ENCODE measurements at places on chromosomes 12 and 14.
A peak's percentile ranks its signal among the peaks of the same experiment; 100 is the strongest.

GRCh38 chr12:1046727-1047126 lies 55.7 kb downstream of the ERC1 start:
- no peak for DNase-seq

DNA sequence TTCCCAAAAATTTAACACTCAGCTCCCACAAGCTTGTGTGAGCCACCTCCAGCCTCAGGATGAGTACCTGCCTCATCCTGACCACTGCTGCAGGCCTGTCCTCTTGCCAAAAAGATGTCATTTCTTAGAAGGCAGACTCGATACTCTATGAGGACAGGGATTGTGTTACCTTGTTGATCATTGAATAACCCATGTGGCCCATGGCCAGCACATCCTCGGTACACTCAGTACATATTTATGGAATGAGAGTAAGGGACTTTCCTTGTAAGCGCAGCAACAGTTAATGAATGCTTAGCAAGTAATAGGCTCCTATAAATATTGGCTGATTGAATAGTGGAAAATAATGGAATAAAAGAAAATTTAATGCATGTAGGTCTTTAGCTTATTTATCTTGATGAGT lies 15.3 kb upstream of the DGLUCY start:
- peak; percentile 63 for DNase-seq

GRCh38 chr12:84929501-84929900 lies 16.9 kb upstream of the SLC6A15 start:
- DNase-seq = no peak

GRCh38 chr14:70601162-70601561 lies 707 bp upstream of the MED6 start:
- peak; percentile 51 for DNase-seq

DNA sequence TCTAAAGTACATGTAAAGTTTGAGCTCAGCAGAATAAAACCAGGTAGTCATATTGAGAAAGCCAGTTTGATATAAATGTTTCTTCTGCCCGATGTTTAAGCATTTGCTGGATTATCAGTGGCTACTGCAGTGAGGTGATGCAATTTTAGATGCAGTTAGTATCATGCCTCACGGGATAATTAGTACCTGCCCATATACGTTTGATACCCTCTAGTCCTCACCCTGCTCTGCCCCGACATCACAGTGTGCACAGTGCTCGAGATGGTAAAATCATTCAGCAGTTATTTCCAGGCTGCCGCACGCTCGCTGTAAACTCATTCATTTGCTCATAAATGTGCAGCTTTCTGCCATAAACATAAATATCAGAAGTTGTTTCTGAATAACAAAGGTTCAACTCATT lies 152.7 kb downstream of the PELI2 start:
- no peak for DNase-seq

DNA sequence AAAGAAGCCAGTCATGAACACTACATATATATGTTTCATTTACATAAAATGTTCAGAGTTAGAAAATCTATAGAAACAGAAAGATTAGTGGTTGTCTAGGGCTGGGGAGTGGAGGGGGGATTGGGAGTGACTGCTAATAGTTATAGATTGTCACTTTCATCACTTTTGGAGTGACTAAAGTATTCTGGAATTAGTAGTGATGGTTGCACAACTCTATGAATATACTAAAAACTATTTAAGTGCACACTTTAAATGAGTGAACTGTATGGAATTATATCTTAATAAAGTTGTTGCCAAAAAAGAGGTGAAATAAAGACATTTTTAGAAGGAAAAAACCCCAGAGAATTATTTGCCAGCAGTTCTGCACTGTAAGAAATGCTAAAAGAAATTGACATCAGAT lies 9.5 kb downstream of the CATSPERB start:
- no peak for DNase-seq

- no peak for DNase-seq
These were observed 131.2 kb downstream of the PPM1H start for GRCh38 chr12:62803756-62804155.

DNA sequence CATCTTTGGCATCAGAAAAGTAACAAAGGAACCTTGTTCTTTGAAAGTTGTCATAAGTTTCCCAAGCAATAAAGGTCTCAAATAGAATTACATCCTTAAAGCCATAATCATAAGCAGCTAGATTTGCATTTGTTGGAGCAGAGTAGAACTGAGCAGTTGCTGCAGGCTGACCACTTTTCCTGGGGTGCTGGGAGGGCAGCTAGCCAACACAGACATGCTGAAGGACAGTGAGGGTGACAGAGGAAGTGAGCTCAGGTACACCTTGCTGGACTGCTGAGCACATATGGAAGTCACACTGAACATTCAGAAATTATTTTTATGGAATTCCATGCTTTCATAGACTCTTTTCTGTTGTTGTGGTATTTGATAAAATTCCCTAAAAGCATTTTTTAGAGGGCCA lies 66.2 kb downstream of the MARK3 start:
- DNase-seq = no peak

DNA sequence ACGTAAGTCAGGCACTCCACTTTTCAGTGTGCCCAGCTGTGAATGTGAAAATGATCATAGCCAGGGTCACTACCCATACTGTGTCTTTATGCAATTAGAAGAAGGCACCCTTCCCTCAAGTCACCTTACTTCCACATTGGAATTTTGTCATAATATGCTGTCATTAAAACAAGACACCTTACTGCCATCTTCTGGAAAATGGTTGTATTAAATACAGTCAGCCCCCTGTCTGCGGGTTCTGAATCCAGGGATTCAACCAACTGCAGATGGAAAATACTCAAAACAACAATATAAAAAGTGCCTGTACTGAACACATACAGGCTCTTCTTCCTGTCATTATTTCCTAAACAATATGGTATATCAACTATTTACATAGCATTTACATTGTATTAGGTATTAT lies 70.2 kb upstream of the TBX5 start:
- DNase-seq = peak; percentile 50

DNA sequence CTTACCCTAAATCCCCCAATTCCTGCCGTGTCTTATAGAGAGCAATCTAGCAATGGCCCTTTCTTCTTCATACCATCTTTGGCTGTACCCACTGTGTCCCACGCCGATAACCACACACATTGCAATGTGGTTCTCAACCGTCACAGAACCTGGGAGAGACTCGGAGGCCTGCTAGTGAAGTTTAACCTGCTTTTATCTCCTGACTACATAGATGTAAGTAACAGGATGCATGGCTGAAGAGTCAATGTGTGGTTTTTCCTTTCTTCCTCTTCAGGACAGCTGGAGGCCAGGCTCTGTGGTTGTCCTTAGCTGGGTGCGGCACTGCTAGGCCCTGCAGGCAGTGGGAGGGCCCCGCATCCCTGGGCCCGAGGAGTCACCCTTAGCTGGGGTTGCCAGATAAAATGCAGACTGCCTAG lies 51.3 kb downstream of the ZNF664 start:
- no peak for DNase-seq

DNA sequence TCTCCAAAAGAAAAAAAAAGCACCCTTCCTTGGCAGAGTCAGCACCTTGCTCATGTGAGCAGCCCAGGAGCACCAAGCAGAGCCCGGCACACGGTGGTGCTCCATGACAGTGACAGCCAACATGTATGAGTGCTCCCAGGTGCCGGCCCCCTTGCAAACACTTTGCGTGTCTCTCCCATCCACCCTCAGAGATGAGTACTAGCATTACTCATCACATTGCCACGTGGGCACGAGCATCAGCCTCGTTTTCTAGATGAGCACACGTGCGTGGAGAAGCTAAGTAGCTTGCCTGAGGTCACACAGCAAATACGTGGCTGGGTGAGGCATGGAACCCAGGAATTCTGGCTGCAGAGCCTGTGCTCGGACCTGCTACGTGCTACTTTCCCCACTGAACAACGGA lies 177.9 kb upstream of the PRMT8 start:
- DNase-seq = no peak

DNA sequence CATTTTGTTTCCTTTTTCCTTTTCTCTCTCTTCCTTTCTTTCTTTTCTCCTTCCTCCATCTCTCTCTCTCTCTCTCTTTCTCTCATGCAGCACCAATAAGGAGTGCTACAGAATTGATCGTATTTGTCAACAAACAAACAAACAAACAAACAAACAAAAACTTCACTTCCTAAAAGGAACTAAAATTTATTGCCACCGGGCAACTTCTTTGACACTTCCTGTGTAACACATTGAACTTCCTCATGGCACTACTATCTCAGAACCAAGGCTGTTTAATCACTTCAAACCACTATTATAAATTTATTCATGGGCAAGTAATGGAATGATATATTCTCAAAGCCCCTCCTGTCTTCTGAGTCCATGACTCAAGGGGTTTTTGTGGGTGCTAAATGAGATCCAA lies 51.3 kb downstream of the SERPINA3 start:
- DNase-seq = no peak

DNA sequence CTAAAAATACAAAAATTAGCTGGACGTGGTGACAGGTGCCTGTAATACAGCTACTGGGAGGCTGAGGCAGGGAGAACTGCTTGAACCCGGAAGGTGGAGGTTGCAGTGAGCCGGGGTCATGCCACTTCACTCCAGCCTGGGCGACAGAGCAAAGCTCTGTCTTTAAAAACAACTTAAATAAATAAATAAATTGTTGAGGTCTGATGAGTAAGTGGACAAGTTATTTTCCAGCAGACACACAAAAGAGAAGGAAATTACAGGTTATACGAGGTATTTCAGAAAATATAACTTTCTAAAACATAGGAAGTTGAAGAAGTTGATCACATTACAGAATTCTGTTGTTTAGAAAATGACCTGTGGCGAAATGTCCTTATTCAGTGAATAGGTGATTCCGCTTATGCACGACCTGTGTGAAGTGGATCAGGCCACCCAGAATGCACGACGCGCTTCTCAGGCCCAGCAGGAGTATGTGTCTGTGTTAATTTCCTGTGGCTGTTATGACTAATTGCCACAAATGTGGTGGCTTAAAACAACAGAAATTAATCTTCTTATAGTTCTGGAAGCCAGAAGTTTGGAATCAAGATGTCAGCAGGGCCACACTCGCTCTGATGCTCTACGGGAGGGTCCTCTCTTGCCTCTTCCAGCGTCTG lies 38.1 kb downstream of the P2RX7 start:
- no peak for DNase-seq

DNA sequence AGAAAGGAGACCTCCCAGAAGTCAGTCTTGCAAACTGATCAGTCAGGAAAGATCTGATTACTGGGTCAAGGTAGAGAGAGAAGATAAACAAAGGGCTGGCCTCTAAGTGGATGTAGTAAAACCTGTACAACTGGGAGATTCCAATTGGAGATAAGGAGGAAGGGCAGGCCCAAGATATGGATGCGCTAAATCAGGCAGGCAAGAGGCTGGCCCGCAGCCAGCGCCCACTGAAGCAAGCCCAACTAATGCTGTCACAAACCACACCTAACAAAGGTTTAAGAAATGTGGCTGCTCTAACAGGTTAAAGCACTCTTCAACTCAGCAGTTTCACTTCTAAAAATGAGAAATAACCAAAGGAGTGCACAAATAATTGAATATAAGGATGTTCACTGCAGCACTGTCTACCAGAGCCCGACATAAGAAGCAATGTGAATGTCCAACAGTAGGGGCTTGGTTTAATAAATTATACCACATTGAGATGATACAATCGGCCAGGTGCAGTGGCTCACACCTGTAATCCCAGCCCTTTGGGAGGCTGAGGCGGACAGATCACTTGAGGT lies 4.7 kb downstream of the GLTP start:
- DNase-seq = no peak

GRCh38 chr14:89826596-89826995 lies 127.9 kb downstream of the EFCAB11 start:
- no peak for DNase-seq

- peak; percentile 67 for DNase-seq
These were observed at the start of gene ITGA5 for GRCh38 chr12:54419088-54419887. Gene ITGA5 (minus strand): TSS chr12:54419266. CDS start chr12:54419198, 68 bp downstream.

DNA sequence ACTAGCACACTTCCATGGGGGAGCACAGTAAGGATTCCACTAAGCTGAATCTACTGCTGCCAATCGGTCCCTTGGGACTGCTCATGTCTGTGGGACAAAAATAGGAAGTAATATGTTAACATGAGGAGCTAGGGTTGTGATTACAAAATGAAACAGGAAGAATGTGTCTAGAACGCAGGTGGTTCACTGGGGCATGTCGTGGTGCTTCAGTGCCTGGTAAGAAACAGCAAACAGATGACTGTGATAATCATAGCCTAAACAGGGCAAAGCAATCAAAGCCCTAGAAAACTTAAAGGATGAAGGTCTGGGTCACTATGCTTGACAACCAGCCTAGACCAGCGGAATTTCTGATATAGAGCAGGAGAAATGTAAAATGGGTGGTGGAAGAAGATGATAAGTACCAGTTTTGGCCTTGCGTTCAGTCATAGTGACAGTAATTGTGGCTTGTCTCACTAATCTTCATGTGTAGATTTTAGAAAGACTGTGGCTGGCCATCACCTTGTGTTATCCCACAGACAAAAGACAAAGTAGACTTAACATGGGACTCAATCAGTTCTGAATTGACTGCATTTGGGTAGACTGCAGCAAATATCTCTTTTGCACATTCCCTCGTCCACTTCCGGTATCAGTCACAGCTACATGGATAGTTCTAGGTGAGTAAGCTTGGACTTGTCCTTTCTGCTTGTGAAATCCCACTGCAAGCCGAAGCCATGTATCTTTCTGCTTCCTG lies 51.4 kb downstream of the WASHC3 start:
- DNase-seq = no peak

DNA sequence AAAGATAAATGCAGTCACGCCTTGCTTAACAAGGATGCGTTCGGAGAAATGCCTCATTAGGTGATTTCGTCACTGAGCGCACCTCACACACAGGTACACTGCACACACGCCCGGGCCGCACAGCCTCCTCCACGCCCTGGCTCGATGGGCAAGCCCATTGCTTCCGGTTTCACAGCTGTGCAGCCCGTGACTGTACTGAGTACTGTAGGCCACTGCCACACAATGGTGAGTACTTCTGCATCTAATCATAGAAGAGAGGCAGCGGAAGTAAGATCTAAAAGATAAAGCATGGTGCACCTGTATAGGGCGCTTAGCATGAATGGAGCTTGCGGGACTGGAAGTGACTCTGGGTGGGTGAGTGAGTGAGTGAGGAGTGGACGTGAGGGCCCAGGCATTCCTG lies 4.3 kb downstream of the RIMBP2 start:
- no peak for DNase-seq

DNA sequence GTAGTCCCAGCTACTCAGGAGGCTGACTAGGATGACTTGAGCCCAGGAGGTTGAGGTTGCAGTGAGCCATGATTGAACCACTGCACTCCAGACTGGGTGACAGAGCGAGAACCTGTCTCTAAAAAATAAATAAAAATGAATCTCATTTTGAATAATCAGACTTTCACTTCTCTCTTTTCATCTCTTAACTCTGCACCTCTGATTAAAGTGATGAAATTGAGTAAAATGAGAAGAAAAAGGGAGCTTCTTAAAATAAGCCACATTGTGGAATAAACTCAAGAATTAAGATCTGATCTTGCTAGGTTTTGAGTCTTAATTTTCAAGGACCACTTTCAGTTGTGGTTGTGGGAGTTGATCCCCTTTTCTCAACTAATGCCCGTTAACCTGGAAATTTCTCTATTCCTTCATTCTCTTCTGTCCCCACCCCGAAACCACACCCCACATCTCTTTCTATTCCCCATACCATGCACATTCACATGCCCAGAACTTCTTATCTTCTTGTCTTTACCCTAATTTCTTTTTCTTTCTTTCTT lies 70.9 kb upstream of the ETV6 start:
- DNase-seq = no peak
